AG09319 (cell line): ENCODE measurements at places on chromosomes 7 and 10.

DNA sequence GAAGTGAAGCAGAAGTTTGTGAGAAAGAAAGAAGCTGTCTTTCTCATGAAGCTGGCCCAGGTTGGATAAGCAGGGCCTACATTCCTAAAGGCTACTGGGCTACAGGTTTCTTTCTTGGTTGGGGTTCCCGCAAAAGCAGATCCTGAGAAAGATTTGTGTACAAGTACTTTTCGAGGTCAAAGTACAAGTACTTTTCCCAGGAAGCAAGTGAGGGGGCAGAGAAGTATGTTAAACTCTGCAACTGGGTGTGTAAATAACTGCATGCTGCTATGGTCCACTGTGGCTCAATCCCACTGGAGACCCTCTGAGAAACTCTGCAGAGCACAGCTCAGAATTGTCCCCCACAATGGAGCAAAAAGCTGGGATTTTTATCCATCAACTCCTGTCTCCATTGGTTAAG is 28.7 kb downstream of the LSM5 start:
- DNase-seq, result no peak

DNA sequence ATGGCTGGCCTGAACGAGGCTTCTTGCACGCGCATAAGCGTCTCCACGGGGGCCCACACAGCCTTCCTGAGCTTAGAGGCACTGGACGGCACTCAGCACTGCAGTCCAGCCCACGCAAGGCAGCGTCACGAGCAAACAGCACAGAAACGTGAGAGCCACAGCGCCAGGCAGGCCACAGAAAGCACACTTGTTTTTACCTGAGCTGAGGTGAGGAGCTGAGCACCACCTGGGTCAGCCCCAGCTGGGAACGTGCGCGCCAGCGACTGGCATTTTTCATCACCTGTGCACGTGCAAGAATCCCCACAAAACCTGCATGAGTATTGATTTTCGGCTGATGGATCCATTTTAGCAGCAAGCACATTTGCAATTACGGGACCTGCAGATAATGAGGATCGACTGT is 26.7 kb downstream of the IQCE start:
- DNase-seq, result no peak

- no peak for DNase-seq
Measured at GRCh38 chr7:54145716-54146115, 396.5 kb upstream of the VSTM2A start.

DNA sequence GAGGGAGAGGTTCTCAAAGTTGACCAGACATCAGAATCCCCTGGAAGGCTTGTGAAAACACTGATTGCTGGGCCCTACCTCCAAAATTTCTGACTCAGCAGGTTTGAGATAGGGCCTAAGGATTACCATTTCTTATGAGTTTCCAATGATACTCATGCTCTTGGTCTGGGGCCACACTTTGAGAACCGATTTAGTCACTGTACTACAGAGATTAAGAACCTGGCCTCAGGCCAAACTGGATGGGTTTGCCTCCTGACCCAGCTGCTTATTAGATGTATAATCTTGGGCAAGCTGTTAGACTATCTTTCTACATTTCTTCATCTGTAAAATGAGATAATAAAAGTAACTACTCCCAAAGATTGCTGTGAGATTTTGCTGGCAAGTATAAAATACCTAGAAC is 77.1 kb upstream of the SCIN start:
- DNase-seq, result no peak
